ENCODE measurements at places on chromosomes 16 and 17.

DNA sequence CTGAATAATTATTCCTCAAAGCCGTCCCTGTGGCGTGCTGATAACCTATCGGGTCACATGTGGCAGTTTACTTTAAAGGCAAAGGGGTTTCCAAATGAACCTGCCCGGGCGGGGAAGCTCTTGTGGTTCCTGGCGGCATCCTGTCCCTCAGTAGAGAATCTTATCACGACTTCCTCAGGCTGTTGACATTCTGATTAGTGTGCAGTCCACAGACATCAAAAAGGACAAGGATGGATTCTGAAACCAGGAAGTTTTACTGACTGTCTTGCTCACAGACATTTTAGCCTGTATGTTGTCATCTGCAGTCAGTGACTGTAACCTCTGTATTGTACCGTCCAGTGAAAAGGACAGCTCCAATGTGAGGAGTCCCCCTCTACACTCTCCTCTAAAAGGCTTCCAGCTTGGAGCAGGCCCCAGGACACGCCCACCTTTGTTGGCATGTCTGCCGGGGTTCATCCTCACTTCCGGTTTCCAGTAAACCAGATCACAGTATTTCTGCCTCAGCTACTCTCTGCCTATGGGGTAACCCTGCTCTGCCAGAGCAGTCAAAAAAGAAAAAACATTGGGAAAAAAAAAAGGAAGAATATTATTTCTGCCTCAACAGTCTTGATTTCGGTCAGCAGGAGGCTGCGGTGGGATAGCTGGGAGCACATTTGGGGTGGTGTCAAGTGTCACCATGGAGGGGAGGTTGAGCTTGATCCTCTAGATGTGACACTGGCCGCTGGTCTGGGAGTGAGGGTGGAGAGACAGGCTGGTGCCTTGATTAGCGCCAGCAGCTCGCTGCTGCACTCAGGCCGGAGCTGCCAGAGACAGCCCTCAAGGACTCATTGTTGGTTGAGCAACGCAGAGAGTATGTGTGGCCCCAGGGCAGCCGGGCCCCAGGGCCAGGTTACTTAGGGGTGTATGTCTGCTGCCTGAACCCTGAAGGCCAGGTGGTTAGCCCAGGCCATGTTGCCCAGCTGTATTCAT is 89.0 kb upstream of the DNAH17 start:
- DNase-seq, result no peak

- DNase-seq, result no peak
Measured at GRCh38 chr17:82246365-82247181, 17.7 kb downstream of the SLC16A3 start.

DNA sequence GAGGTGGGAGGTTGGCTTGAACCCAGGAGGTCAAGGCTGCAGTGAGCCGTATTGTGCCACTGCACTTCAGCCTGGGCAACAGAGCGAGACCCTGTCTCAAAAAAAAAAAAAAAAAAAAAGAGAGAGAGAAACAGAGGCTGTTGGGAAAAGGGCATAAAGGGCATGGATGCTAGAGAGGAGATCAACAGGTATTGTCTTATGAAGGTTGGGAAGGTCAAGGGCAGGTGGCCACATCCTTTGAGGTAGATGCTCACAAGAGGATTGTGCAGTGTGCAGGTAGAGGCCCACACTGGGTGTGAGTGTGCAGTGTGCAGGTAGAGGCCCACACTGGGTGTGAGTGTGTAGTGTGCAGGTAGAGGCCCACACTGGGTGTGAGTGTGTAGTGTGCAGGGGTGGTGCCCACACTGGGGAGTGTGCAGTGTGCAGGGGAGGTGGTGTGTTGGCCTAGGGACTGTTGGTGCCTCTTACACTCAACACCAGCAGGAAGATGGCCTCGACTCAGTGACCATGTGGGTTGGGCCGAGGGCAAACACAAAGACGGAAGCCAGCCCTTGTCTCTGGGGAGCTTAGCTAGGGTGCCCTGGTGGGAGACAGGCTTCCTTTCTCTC is 404.9 kb upstream of the TNRC6C start:
- DNase-seq, result no peak

DNA sequence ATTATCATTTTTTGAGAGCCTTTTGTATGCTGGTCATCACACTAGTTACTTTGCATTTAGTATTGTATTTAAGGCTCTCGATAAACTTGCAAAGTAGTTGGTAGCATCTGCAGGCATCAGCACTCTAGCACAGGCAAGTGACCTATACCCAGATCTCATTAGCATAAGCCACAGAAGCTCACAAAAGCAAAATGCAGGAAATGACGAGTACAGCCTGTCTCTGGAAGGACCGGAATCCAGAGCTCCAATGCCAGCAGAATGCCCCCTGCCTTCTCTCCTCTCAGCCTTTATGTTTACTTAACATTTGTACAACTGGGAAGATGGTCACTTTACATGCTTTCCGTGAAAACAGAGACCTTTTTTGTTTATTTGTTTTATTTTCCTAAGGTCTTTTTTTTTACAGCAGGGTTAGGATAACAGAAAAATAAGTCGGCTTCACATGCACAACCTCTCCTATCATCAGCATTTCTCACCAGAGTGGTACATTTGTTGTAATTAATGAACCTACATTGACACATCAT is 45.4 kb upstream of the MYOCD start:
- no peak for DNase-seq

DNA sequence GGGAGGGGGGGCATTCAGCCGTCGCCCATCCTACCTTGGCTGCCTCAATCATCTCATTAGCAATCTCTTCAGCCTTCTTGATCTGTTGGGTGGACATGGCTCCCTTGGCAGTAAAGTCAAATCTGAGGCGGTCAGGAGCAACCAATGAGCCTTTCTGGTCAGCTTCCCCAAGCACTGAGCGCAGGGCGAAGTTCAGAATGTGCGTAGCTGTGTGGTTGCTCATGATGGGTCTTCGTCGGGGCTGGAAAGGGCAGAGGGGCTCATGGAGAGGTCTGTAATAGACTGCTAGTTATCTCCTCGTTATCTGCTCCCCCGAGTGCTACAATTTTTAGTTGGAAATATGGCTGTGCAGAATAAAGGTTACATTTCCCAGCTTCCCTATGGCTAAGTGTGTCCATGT is 7.2 kb upstream of the EXOSC6 start:
- DNase-seq, result no peak

DNA sequence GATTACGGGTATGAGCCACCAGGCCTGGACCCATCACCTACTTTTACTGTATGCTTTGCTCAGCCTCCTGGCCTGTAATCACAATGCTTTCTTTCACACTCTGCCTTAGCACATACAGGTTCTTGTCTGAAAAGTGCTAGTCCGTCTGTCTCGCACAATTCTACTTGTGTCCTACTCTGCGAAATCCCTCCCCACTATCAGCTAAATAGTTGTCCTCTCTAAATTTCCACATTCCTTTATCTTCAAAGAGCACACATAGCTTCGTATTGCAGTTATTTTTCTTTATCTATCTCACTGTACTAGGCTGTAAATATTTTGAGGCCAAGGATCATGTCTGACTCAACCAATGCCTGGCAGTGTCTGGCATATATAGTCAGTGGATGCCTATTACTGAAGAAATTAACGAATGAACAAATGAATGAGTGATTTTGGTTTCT is 38.5 kb upstream of the ETV4 start:
- no peak for DNase-seq

DNA sequence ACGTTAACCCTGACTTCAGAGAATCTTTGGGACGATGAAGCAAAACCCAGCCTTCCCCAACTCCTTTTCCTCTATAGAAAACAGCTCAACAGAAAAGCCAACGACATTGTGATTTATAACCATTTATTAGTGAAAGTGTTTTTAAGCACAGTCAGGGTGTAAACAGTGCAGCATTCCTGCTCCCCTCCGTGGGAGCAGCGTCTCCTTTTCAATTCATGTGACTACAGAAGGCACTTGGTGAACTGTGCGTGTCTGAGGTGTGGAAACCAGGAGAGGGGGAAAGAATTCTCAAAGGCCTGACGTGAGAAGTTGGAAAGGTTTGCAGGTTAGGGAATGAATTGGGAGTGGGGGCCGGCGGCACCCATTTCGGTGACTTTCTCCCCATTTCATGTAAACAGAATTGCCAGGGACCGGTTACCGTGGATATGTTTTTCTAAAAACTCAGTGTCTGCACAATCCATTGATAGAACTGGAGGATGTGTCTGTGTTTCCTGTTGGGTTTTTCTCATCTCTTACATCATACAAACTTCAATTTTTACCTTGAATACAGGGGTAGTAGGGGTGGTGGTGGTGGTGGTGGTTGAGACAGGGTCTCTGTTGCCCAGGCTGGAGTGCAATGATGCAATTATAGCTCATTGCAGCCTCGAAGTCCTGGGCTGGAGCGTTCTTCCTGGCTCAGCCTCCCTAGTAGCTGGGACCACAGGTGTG is 53.1 kb downstream of the NDE1 start:
- DNase-seq, result no peak

GRCh38 chr16:58730724-58731370 is 3.3 kb downstream of the GOT2 start:
- no peak for DNase-seq

DNA sequence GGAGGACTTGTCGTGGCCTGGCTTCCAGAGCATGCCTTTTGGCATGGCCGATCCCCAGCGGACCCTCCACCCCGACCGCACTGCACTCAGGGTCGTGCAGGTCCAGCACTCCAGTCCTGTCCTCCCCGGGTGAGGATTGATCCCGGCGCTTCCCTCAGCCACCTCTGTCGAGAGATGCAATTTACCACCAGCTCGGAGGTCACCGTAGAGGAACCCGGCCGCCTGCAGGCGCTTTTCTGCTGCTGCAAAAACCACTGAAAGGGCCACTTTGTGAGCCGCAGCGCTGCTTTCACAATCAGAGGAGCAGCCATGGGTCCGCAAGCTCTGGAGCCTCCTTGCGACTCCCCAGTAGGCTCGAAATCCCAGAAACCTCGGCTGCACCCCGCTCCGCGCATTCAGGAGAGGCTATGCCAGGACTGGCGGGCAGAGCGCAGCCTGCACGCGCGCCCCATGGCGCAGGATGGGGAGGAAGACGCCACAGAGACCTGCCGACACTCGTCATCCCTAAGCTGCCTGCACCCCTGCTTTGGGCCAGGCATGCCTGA is 134.2 kb downstream of the HS3ST2 start:
- no peak for DNase-seq

DNA sequence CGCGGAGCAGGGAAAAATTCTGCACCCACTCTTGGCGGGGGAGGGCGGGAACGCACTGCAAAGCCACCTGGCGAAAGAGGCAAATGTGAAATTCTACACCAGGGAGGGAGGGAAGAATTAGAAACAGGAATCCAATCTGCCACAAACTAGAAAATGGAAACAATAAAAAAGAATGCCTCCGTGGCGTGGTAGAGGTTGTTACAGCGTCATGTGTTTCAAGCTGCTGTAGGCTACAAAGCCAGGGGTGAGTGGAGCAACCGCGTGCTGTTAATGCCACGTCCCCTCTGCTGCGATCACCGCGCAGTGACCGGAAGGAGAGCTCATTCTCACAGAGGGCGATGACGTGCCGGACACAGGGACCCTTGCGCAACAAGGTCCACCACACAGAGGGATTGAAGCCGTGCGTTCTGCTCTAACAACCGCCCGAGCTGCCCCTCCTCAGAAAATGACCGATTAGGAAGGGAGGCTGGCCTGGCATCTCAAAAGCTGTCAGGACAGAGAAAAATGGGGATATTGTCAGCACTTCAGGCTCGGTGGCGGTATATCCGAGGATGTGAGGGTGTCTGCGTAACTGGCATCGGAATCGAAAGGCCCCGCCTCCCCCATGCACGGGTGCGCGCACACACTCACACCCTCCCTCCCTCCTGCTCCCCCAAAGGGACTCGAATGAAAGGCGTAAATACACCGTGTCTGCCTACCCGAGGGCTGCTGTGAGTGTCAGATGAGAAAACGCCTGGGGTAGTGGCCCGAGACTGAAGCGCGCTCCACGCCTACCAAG is 70.8 kb upstream of the TNRC6C start:
- DNase-seq, result peak; percentile 77

DNA sequence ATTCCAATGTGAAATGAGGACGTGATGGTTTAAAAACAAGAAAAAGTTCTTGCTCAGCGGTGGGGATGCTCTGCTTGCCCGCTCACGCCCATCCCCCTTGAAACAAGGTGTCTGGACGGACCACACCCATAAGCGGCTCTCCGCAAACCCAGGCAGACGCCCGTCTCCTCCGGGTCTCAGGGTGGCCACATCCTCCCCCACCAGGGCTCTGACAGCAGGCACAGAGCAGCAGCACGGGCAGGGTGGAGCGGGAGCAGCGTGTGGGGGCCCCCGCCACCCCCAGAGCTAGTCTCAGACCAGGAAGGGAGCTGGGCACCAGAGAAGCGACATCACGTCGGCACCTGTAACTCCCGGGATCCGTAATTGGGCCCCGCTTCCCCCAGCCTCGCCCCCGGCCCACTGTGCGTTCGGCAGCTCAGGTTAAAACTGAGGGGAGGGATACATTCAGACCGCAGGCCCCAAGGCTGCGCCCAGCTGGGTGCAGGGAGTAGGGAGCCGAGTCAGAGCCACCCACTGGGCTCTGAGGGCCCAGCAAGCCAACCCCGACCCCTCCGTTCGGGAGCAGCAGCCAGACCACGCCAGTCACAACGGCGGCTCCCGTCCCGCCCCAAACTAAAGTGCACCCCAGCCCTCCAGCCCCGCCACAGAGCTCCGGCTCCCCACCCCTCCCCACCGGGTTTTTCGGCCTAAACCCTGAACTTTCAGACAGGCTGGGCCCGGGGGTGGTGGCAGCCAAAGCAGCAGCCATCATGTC is 22.0 kb downstream of the CLUH start:
- peak; percentile 16 for DNase-seq

GRCh38 chr16:87850009-87851006 is 19.0 kb downstream of the SLC7A5 start:
- peak; percentile 46 for DNase-seq

DNA sequence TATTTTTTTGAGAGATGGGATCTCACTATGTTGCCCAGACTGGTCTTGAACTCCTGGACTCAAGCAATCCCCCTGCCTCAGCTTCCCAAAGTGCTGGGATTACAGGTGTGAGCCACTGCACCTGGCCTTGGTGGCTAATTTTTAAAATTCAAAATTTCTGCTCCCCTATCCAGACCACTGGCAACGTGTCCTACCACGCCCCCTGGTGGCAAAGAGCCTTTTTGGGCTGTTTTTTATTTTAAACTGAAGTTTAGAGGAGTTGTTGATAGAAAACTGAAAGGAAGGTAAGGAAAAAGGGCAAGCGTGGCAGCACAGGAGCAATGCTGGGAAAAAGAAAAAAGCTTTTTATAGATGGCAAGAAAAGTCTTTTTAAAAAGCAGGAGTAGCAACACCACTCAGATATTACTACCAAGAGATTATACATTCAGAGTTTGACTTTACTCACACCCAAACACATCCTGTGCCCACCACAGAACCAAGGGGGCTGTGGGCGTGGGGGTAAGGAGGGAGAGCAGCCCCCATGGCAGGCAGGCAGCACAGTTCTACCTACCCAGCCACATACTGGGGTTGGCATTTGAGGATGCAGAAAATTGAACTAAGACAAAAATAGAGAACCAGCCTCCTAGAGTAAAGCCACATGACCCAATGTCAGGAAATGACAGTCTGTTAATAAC is 4.2 kb upstream of the MXRA7 start:
- DNase-seq, result peak; percentile 92
